Stimulated activated CD8-positive, alpha-beta memory T cell treated with anti-CD3 and anti-CD28 coated beads, Interleukin-4, amount 100 ng/mL, for 48 hours (primary cell): ENCODE measurements at places on chromosomes 3 and 15.

DNA sequence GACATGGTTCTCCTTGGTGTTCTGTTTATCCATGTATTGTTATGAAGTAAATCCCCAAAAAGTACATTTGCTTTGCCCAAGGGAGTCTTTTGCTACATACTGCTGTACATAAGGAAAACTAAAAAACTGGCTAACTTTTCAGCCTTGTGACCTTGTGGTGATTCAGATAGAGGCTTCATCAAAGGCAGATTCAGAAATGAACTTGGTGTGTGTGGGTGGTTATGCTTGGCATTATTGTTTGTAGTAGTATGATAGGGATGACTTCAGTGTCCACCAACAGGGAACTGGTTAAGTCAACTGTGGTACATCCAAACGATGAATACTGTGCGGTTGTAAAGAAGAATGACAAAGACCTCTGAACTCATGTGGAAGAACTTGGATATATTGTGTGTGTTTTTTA is 75.6 kb upstream of the CHRNB4 start:
- DNase-seq, result no peak

GRCh38 chr15:78387246-78388037 is 47.3 kb downstream of the CRABP1 start:
- DNase-seq, result no peak

- DNase-seq, result no peak
Observed at GRCh38 chr15:60576044-60576443, 97.1 kb upstream of the ICE2 start.

GRCh38 chr3:4656626-4657328 is 163.6 kb downstream of the ITPR1 start:
- no peak for DNase-seq

- no peak for DNase-seq
Observed at GRCh38 chr15:98513428-98513986, 134.8 kb upstream of the IGF1R start.

DNA sequence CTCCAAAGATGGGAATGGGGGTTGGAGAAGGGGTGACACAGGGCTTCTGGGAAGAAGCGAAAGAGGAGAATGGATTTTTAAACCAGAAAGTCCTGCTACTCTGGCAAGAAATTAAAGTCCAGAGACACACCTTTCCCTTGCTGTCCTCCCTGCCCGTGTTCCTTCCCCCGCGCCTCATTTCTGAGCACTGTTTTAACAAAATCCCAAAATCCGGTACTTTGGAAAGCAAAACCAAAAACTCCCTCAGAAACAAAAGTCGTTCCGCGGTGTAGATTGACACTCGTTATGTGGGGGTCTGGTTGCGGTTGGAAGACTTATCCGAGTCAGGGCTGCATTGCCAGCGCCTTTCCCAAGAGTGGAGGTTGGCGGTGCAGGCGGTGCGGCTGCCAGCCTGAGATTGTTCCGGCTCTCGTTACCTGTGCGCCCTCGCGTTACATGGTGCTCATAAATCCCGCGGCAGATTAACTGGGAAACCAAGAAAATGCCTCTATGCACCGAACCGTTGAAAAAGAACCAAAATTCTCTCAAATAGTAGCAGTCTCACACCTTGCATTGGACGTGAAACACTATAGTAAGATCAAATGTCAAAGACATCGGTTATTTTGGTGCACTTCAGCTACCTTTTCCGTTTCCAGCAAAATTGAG is 217.7 kb downstream of the MEIS2 start:
- no peak for DNase-seq

GRCh38 chr3:112362221-112362620 is 29.3 kb downstream of the CD200 start:
- DNase-seq, result no peak

GRCh38 chr15:63436872-63437375 is 55.3 kb upstream of the CA12 start:
- peak; percentile 75 for DNase-seq

DNA sequence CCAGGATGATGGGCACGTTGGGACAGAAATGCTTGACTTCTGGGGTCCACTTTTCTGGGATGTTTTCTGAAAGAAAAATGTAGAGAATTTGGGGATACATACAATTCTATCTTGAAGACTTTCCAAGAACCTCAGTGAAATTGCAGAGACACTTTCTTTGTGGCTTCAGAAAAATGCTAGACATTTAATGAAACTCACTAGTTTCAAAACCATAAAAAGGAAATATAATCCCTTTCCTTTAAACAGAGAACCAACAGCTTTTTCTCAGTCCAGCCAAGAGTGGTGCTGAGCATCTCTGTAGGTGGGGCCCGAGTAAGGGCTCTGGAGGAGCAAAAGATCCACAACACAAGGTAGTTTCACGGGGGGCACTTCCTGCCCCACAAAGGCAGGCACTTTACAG is 4.4 kb upstream of the GPX1 start:
- no peak for DNase-seq

DNA sequence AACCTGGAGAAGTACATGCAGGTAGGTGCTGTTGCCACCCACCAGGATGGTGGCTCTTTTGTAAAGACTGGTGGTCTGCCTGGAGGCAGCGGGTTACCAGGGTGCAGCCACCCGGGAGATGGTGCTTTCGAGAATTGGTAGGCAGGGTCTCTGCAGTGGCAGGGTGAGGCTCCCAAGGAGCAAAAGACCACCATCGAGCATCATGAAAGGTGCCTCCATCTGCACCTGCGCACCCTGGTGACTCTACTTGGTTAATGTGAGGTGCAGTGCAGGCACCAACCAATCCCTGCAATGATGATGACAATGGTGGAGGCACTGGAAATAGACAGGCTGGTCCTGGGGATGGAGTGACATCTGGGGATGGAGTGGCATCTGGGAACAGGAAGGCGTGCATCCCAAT is 236.7 kb downstream of the ADAMTS17 start:
- DNase-seq, result peak; percentile 12

- DNase-seq, result no peak
Observed at GRCh38 chr3:61562721-61563312, 1.4 kb downstream of the PTPRG start.

GRCh38 chr15:91685436-91685835 is 168.1 kb upstream of the SLCO3A1 start:
- no peak for DNase-seq

DNA sequence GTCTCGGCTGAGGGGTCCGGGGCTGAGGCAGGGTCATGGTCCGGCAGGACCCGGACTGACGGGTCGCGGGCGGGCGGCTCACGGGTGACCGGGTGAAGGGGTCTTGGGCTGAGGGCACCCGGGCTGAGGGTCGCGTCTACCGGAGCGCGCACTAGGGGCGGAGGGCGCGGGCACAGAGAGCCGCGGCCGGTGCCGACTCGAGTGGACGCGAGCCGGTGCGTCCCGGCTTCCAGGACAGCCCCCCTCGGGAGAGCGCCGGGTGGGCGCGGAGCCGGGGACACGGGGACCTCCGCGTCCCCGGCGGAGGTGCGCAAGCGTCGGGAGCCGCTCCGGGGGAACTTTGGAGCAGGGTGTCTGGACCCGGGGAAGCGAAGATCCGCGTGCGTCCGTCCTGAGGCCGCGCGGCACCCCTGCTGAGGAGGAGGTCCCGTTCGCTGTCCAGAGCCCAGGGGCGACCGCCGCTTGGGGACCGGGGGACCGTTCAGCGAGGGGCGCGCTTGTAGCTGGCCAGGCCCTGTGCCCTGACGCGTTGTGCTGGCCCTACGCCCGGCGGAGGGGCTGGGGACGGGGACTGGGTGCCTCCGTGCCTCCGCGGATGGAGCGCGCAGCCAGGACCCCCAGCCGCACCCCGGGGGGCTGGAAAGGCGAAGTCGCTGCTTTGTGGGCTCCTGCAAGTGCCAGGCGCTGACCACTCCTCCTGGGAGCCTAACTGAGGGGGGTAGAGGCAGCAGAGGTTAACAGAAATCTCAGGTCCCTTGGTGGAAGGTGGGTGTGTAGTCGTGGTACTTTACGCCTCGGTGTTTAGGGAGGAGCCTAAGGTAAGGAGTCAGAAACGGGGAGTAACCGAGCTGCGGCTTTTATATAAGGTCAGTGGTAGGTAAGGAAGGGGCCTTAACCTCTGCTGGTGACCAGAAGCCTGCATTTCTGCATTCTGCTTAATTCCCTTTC is at the start of gene PPARG:
PPARG (plus strand) TSS at position 889 of the 948 bp plus-strand sequence. CDS start 90,642 bp downstream, outside the sequence.
- DNase-seq, result peak; percentile 34

DNA sequence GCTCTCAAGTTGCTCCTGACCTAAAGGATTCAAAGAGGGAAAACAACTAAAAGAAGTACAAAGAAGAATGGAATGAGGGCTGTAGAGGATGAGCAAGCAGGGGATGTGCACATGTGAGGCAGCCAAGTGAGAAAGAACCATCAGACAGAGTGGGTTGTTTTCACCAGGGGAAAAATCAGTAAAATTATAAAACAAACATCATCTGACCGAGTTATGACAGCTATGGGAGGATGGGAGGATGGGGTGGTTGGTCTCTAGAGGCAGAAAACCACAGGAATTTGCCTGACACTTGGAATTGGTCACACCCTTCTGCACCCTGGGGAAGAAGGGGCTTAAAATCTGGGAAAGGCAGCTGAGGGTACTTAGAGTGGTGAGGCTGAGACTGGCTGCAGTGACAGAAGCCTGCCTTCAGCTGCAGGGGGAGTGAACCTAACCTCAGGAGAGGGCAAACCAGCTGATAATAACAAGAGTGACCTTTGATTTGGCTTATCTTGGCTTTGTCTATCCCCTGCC is 10.1 kb downstream of the ARHGAP31 start:
- no peak for DNase-seq

DNA sequence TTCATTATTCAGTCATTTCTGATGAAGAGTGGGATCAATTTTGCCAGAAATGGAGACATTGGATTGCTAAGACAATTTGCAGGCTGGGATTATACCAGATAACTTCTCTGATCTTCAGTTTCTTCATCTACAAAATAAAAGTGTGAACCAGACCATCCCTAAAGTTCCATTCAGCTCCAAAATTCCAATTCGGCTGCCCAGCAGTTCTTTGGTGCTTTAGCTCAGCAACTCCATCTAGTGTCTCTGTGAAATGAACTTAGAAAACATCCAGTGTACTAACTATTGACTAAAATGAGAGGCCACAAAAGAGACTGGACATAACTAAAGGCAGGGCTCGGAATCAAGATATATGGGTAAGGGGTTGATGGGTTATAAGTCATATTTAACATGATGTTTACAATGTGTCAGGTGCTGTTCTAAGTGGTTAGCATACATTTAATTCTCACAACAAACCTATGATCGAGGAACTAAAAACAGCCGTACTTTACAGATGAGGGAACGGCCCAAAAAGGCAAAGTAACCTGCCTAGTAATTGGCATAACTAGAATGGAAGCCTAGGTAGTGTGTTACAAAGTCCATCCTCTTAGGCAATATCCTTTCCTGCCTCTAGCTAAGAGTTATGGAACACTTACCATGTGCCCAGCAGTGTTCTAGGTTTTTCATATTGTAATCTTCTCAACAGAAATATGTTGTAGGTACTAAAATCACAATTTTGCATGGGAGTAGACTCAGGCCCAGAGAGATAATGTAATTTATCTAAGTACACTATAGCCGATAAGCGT is 17.0 kb downstream of the THAP10 start:
- no peak for DNase-seq

GRCh38 chr3:67389176-67389575 is 265.2 kb downstream of the SUCLG2 start:
- DNase-seq, result no peak

- no peak for DNase-seq
Observed at GRCh38 chr15:93223803-93224202, 134.8 kb upstream of the RGMA start.

DNA sequence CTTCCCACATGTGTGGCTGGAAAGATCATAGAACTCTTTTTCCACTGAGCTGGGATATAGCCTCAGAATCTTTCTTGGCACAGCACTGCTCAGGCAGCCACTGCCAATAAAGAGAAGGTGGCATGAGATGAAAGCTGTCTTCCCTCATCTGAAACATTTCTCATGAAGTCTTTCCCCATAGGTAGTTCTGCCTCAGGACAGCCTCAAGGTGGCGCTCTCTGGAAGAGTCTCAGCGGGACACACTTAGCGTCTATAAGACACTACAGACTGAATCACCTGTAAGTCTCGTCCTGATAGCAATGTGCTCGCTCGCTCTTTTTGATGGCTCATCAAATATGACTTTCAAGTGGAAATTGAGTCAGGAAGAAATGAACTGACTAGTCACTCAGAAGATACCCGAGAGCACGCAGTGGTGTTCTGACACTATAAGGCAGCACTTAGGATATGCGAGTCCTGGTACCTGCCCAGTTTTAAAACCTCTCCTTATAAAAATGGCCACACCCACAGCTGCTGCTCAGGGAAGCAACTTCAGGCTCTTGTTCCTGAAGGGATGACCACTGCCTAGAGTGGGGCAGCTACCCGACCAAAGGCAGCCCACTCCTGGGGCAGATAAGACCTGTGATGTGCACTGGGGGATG is 269.5 kb downstream of the SUCLG2 start:
- DNase-seq, result peak; percentile 65

DNA sequence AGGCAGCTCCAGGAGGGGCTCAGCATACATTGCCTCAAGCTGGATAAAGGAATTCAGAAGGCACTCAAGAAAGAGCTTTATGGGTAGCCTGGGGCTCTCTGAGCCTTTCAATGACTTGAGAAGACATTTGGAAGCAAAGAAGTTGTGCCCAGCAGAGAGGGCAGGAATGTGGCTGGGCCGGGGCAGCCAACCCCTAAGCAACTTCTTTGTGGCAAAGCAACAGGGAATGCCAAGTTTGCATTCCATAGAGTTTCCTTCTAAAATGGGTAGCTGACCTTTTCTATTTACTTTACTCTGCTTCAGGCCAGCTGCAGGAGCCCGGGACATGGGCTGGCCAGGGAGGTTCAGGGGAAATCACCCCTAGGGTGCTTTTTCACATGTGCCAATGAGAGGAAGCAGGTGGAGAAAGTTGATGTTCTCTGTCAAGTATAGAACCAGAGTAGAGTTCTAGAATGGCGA is 45.6 kb downstream of the CCDC12 start:
- DNase-seq, result no peak

DNA sequence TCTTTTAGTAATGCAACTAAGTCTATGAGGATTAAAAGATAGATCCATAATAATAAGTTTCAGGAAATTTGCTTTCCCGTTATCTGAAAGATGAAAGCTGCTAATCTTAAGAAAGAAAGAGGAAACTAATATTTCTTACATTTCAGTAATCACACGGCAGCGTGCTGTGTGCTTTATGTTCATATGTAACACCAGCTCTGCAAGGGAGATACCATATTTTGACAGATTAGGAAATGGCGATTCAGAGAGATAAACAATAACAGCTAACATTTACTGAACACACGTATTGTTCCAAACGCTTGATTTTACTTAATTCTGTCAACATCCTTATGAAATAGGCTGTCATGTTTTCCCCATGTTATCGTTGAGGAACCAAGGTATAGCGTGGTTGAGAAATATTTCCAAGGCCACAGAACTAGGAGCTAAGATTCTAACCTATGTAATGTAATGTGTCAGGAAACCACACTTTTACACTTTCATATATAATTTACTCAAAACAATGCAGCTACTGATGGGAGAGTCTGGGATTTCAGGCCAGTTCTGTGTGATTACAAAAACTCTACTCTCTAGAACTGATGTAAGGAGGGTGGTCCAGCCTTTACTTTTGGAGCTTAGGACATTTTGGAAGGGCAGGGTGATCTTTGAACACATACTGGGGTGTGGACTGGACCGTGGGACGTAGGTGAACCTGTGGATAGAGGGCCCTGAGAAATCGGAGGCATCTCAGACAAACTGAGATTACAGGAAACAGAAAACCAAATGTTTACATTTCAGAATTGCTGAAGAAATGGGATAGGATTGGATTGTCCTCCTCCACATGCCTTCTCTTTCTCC is 100.6 kb downstream of the IL1RAP start:
- DNase-seq, result no peak

- no peak for DNase-seq
Observed at GRCh38 chr15:86571873-86572272, 492.2 kb downstream of the AGBL1 start.

GRCh38 chr15:35358824-35359223 is 187.1 kb downstream of the DPH6 start:
- DNase-seq, result no peak
